Activated naive CD4-positive, alpha-beta T cell treated with anti-CD3 and anti-CD28 coated beads for 36 hours (primary cell): ENCODE measurements at places on chromosomes 12 and 14.

GRCh38 chr12:132218915-132219314, 74.7 kb downstream of the NOC4L start:
- H3K4me3 ChIP-seq: no peak overlapping the region
- peaks cover 7% of the 10 kb centered on the region for H3K4me1 ChIP-seq
- peak; percentile 54 for DNase-seq
- no peaks in the 10 kb centered on the region for H3K27me3 ChIP-seq

GRCh38 chr12:100919116-100919515, 124.5 kb downstream of the ANO4 start:
- no peak overlapping the region for H3K27ac ChIP-seq
- no peak for DNase-seq

DNA sequence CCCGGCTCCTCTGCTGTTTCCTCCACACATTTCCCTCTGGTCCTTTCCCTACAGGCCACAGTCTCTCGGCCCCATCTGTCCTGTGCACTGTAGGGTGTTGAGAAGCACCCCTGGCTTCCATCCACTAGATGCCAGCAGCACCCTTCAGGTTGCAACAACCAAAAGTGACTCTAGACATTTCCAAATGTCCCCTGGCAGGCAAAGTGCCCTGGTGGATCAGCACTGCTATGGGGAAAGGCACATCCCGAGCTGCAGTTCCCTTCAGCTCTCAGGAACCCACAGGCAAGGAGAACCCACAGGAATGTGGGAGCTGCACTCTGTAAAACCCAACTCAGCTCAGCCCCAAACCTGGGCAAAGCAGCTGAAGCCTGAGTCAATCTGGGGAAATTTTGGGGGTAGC, 77.0 kb downstream of the RBM19 start:
- H3K4me3 ChIP-seq: no peak overlapping the region
- H3K4me1 ChIP-seq: no peaks in the 10 kb centered on the region
- H3K36me3 ChIP-seq: peaks cover 40% of the 10 kb centered on the region

- no peaks in the 10 kb centered on the region for H3K36me3 ChIP-seq
- H3K4me1 ChIP-seq: peaks cover 47% of the 10 kb centered on the region
- H3K27me3 ChIP-seq: no peaks in the 10 kb centered on the region
- H3K27ac ChIP-seq: no peak overlapping the region
- DNase-seq: no peak
Observed at GRCh38 chr12:57548488-57548887, 1.4 kb upstream of the KIF5A start.
